Activated CD8-positive, alpha-beta T cell treated with anti-CD3 and anti-CD28 coated beads for 36 hours (primary cell): ENCODE measurements at places on chromosomes 13 and 19. TPM values are rescaled to one million over a fixed set of nuclear protein-coding genes. Genes with fewer than 3 reads are reported as not detected.
A peak's percentile ranks its signal among the peaks of the same experiment; 100 is the strongest.

- DNase-seq: no peak
Observed at GRCh38 chr19:14167576-14168138, 31.3 kb upstream of the ASF1B start.

Gene LPAR6
- 5.2 TPM for total RNA-seq

Gene LRG1
- 0.09 TPM for total RNA-seq

DNA sequence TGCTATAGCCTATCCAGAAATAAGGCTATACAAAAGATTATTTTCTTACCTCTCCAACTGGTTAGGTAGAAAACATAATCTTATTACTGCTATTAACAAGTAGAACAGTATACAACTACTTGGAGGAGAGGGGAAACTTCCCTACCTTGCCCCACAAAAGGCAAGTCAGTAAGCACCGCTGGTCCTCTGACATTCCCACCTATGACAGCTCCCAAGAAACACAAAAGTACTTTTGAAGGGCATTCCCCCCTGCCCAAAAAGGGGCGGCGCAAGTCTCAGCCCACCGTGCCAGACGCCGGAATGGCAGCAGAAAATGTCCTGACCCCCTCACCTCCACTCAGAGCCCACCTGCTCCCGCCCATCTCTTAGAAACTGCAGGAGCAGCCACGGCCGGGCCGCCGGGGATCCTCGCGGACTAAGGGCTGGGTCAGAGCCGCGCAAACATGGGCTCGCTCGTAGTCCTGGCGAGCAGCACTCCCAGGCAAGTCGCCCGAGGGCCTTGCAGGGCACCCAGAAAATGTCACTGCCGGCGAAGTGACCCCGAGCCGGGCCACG lies 437 bp downstream of the SUCLA2 start:
- DNase-seq: peak; percentile 17

DNA sequence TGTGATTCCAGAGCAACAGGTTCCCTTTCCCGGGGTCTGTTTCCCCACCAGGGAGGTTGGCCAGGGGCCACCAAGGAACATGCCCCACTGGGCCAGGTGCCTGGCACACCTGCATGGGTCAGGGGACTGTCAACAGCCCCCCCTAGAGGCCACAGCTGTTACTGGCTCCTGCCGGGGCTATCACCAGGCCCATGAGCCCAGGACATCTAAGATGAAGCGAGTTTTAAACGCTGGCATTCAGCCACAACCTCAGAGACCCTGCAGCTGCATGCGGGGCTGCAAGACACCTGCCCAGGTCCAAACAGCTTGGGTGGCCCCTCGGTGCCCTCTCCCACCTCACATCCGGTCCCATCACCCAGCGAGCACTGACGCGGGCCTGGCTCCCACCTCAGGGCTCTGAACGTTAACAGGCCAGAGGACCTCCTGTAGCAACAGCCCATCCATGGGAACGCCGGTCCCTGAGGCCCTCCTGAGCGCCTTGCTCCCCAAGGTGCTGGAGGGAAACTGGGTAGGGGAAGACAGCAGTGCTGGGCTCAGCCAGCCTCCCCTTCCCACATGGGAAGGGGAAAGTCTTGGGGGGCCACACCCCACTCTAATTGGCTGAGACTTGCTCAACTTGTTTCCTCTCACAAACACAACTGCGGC lies 12.0 kb downstream of the KHSRP start:
- DNase-seq: peak; percentile 71

- DNase-seq: no peak
Observed at GRCh38 chr19:53520163-53520546, 17.8 kb upstream of the ZNF331 start.

- no peak for DNase-seq
Observed at GRCh38 chr13:46307554-46307953, 79.5 kb downstream of the RUBCNL start.

- no peak for DNase-seq
Observed at GRCh38 chr19:246551-246950, 44.7 kb downstream of the PLPP2 start.

GRCh38 chr19:19385896-19386869 lies 19.3 kb upstream of the GATAD2A start:
- peak; percentile 75 for DNase-seq

Gene TMEM38A
- total RNA-seq: 1.2 TPM

DNA sequence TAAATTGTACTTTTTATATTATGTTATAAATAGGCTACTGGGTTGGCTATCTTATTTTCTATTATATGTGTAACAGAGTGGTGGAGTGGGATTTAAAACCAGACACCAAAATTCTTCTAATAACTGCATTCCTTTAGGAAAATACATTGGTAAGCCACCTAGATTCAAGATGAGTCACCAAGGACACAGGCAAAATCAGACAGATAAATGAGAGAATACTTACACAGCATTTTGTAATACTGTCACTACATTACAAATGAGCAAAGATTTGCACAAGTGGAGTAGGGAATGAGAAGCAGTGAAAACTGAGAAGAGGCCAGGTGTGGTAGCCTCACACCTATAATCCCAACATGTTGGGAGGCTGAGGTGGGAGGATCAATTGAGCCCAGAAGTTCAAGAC lies 6.2 kb upstream of the SPART start:
- no peak for DNase-seq

DNA sequence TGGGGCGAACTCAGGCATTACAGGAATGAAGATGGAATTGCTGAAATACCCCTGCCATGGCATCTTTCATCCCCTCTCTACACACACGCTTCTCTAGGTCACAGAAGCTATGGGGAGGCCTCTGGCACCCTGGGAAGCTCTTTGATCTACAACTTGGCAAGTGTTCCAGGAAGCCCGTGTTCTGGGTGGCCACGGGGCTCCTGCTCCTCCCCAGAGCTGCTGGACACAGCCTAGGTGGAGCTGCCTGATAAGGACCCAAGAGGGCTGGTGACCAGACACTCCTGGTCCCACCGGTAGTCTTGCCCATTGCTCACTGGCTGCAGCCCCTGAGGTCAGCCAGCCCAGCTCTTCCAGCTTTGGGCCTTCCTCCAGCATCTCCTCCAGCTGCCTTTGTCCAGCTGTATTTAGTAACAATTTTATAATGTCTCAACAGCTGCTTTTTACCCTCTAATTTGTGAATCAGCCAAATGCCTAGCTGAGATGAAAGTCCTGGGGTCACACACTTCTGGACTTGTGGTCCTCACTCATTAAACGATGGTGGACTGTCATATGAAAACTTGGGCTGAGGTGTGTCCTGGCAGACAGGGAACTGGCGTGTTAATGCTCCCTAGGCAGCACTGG lies 72.8 kb upstream of the SPATA13 start:
- no peak for DNase-seq

DNA sequence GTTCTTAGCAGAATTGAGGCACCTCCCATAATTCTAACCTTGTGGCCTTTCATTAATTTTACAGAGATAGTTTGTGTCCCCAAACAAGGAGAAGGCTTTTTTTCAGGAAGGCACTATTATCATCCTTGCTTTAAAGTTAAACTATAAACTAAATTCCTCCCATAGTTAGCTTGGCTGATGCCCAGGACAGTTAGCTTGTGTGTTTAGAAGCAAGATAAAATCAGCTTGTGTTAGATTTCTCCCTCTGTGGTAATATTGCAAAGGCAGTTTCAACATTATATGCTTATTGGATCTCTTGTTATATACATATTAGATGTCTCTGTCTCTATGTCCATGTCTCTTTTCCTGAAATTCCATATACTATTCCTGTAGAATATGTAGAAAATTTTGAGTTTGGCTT lies 342.7 kb downstream of the TBC1D4 start:
- DNase-seq: no peak

DNA sequence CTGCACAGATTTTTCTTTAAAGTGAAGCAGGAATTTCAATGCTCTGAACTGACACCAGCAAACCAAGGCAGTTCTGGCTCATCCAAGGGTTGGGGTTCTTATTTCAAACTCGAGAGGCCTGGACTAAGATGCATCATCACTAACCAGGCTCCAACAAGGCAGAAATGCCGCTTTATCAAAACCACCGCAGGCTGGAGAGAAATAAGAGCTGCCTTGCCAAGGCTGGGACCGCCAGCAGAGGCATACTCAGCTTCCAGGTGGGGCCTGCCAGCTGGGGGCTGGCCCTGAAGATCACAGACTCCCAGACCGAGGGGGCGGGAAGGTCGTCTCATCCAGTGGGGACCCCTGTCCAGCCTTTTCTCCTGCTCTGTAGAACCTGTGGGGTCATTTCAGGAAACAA lies 37.4 kb upstream of the GAS6 start:
- DNase-seq: no peak

Gene PODNL1
- not detected for total RNA-seq

GRCh38 chr13:59337070-59337469 lies 826.7 kb downstream of the DIAPH3 start:
- no peak for DNase-seq

DNA sequence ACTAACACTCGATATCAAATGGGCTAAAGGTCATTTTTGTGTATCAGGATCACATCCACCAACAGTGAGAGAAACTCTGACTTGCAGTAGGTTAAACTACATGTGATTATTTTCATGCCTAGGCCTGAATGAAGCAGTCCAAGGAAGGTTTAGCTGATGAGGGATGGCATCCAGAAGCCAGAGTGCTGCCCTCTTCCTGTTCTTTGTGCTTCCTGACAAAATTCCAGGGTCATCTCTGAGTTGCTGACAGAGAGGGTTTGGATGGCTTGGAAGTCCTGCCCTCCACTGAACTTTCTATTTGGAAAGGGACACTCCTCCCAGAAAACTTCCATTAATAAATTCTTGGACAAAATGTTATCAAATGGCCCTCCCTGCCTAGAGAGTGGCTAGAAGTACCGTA lies 728.3 kb upstream of the SLC10A2 start:
- no peak for DNase-seq

DNA sequence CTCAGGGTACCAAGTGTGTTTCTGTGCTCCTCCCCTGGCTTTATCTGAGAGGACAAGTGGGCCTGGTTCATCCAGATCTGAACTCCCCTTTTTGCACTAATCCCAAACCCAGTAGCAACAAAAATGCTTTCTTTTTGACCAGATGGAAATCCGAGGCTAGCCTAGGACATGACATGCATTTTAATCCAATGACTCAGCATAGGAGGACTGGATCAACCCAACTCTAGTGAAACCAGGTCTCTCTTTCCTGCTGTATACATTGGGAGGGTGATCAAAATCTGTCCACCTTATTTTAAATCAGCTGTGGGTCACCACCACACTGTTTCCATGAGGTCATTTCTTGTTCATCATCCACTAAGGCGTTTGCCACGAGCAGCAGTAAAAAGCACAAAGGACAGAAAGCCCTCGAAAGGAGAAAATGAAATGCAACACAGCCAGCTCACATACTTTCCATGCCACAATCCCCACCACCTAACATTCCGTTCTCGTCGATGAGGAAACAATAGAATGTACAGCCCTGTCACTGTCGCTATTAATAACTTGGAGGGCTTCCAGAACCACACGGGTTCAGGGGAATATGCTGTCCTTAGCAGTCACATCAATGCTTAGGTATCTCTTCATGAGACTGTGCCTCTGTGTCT lies 543.0 kb downstream of the IRS2 start:
- no peak for DNase-seq

Gene ZSWIM4
- total RNA-seq: 6.8 TPM

GRCh38 chr13:51856027-51856736 lies 5.6 kb upstream of the CCDC70 start:
- DNase-seq: no peak

DNA sequence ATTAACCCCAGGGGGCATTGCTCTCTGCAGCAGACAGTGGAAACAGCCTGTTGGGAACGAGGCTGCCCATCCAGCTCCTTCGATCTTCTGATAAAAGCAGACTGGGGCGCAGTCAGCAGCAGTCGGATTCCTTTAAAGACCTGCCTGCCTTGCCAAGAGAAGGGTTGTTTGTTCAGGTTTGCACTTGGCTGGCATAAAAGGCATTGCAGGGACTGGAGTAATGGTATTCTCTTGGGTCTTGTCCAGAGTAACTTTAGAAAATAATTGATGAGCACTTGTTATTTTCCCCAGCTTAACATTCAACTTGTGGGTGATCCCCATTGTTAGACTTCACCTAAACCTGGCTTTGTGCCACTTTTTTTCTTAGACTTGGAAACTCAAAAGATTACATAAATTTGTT lies 67.3 kb upstream of the SLC10A2 start:
- no peak for DNase-seq

GRCh38 chr13:91200486-91200885 lies 147.0 kb upstream of the MIR17HG start:
- no peak for DNase-seq

Gene PDE4C
- total RNA-seq: 0.38 TPM
